Stimulated activated CD8-positive, alpha-beta memory T cell treated with anti-CD3 and anti-CD28 coated beads, Interleukin-12 subunit alpha, Interleukin-12 subunit beta, amount 100 ng/mL, for 4 hours (primary cell): ENCODE measurements at places on chromosomes 1 and 21.

GRCh38 chr1:197066719-197067456, at the start of gene F13B:
TSS of gene F13B (minus strand) at chr1:197067260. CDS start at chr1:197067223, 37 bp downstream.
- DNase-seq, result no peak

- no peak for DNase-seq
These were observed 36.9 kb upstream of the IFI16 start for GRCh38 chr1:158972841-158973240.

- no peak for DNase-seq
These were observed 92.2 kb upstream of the ZBTB40 start for GRCh38 chr1:22359427-22359826.

GRCh38 chr1:22749503-22749902, 38.9 kb downstream of the EPHB2 start:
- no peak for DNase-seq

DNA sequence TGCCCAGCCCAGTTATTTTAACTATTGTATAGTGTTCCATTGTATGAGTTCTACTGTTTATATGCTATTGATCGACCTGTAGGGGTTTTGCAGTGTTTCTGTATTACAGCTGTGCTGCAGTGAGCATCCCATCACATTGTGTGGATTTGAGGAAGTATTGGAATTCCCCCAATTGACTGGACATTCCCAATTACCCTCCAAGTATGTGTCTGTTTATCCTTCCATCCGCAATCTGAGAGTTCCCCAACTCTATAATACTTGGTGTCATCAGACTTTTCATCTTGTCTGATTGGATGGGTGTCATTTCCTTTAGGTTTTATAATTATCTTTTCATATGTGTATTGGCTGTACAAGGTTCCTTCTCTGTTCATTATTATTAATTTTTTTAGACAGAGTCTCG, 27.8 kb downstream of the PSEN2 start:
- DNase-seq, result no peak

GRCh38 chr1:31476891-31477846, 64.2 kb downstream of the SERINC2 start:
- DNase-seq, result no peak

GRCh38 chr1:193677874-193678273, 491.5 kb upstream of the B3GALT2 start:
- no peak for DNase-seq

DNA sequence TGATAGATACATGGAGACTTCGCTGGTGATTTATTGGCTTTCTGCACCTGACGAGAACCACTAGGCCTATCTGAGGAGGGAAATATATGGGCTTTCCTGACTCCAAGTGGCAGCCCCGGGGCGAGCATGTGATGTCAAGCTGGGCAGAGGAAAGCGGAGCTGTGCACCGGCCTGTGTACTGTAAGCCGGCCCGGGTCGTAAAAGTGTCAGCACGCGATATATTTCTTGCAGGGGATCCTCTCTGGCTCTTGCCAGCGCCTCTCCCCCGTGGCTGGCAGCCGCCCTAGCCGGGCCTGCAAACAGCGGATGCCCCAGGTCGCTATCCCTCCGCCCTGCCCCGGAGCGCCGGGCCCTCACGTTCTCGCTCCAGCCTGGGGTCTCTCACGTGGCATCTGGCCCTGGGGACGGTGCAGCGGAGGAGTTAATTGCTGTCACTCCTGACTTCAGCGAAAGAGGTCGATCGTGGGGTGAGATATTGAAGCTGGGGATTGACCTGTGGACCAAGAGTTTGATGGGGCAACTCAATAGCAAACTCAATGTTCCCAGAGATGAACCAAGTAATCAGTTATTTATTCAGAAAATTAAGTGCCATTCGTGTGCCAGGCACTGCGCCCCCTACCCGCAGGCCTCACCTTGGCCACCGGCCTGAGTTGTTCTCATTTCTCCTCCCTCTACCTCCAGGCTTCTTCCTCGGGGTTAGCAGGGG, 41.0 kb upstream of the HAO2 start:
- peak; percentile 1 for DNase-seq

DNA sequence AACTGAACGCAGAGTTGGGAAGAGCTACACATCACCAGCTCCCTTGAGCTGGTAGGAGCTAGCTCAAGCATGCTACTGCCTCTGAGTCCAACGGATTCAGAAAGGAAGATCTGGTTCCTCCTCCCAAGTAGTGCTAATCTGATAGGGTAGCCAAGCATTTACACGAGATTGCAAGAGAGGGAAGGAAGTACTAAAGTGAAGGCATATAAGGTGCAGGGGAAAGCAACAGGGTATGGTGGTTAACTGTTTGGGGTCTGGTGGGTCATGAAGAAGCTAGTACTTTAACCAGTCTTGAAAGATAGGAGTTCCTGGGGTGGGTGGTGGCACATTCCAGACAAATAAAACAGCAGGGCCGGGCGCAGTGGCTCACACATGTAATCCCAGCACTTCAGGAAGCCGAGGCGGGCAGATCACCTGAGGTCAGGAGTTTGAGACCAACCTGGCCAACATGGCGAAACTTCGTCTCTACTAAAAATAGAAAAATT, 20.2 kb upstream of the ZNF436 start:
- no peak for DNase-seq

GRCh38 chr1:234954613-234955012, 174.0 kb downstream of the TOMM20 start:
- no peak for DNase-seq

- no peak for DNase-seq
These were observed 516.6 kb downstream of the SMYD3 start for GRCh38 chr1:245990315-245991022.

GRCh38 chr1:26794391-26794790, 6.6 kb downstream of the PIGV start:
- no peak for DNase-seq

- DNase-seq, result no peak
These were observed 42.5 kb downstream of the WDR4 start for GRCh38 chr21:42836767-42837301.

DNA sequence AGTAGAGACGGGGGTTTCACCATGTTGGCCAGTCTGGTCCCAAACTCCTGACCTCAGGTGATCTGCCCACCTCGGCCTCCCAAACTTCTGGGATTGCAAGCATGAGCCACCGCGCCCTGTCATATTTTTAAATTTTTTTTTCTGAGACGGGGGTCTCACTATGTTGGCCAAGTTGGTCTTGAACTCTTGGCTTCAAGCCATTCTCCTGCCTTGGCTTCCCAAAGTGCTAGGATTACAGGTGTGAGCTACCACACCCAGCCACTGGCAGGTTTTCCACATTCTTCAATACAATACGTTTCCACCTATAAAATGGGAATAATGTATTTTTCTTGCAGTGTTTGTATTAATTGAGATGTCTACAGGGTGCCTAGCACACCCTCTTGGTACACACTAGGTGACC, 3.4 kb upstream of the LEFTY1 start:
- no peak for DNase-seq

DNA sequence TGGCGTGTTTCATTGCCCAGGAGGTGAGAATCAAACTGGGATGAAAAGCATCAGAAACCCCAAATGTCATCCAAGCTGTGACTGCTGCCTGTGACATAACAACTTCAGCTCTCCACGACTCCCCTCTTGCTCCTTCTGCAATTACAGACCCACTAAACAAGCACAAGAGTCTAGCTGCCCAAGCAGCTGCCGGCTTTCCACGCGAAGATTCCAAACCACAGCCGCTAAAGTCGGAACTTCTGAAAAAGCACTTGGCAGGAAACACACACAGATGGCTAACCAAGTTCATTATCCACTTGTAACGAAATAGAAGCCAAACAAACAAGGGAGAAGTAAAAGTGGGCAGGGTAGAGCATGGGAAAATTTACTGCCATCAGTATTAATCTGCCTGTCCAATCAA, 198.1 kb downstream of the SLC35F3 start:
- no peak for DNase-seq

GRCh38 chr1:232599178-232600041, 30.5 kb downstream of the SIPA1L2 start:
- DNase-seq, result no peak

DNA sequence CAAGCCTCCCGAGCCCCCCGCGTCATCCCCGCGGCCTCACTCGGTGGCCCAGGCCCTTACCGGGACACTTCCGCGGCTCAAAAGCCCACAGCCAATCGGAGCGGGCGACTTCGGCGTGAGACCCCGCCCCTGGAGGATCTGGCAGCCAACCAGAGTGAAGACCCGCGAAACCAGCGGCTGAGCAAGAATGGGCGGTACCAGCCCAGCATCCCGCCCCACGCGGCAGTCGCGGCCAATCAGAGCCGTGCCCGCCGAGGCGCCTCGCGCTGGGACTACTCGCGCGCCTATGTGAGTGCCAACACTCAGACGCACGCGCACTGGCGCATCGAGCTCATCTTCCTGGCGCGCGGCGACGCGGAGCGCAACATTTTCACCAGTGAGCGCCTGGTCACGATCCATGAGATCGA, 22.5 kb downstream of the DISP3 start:
- no peak for DNase-seq

DNA sequence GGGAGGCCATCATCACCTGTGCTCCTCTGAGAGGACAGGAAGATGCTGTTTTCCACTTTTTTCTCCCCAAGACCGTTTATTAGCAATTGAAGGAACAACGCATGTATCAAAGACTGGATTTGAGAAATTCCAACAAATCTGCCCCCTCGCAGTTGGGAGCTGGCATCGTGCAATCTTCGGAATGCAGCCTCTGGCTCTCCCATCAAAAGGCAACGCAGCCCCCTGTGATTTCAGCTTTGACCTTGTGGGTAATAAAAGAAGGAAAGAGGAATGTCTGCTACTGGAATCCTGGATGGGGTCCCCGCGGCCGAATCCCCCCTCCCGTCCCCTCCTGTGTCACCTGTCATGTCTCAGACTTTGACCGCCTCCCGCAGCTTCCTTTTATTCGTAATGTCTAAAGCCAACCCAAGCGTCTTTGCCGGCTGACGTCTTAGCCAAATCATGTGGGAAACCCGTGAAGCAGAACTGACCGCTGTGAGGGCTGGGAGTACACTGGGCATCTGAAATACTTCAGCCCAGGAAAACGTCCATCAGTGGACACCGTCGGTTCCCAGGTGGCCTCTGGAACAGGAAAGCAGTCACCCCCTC, 101.5 kb downstream of the WDR4 start:
- no peak for DNase-seq

GRCh38 chr21:26888256-26888655, 43.0 kb upstream of the ADAMTS1 start:
- no peak for DNase-seq

DNA sequence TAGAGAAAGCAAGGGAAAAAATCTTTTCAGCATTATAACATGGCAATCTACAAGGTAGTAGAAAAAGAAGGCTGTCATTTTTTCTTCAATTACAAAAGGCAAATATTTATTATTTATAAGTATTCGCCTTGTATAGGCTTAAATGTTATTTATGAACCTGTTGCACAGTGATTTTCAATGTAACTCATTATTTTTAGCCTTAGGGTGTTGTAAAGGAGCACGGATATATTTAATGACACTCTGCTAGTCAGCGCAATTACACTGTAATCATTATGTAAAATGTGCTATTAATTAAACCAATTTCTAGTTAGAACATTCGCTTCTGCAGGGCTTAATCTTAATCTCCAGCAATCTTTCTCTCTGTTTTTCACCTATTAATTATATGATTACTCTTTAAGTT, 145.0 kb downstream of the ATG4C start:
- no peak for DNase-seq

DNA sequence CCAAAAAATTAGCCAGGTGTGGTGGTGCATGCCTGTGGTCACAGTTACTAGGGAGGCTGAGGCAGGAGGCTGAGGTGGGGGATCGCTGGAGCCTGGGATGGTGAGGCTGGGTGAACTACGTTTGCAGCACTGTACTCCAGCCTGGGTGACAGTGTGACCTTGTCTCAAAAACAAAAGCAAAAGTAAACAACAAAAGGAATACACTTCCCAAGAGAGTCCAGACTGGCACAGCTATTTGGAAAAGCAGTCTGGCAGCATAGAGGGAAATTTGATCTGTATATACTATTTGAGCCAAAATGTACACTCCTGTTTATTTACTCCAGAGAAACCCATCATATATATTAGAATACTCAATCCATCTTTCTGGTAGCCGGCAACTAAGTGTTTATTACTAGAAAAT, 107.0 kb upstream of the HMCN1 start:
- no peak for DNase-seq

DNA sequence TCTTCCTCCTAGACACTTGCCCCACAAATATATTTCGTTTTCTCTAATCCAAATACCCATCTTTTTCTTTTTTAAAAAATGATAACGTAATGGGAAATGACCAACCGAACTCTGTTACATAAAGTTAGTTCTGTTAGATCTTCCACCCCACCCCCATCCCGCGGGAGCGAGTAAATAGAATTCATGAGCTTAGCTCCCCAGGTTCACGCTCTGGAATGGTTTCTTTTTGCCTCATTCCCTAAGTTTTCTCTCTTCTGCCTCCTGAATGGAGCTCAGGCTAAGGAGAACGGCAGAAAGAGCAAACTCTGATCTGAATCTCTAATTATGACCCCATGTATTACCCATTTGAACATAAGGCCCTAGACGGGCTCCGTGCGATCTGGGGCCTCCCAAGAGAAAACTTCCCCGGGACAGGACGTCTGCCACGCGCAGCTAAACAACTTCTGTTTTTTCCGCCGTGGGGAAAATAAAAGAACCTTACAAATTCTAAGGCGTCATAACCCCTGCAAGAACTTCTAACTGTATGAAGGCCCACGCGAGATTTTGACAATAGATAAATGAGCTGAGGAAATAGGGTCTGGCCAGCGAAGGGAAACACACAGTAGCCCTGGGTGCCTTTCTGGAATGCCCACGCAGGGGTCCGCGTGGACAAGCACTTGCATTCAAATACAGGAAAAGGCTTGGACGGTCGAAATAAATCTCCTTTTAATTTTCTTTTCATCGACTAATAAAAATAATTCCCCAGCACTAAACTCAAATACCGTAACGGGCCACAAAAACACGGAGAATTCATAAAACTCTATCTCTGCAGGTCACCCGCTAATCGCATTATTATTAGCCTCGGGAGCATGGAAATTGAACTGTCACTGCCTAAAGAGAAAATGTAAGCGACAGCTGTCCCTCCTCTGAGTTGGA, 2.2 kb downstream of the TBX15 start:
- DNase-seq, result no peak

GRCh38 chr1:201703621-201704438, 125.1 kb upstream of the IPO9 start:
- DNase-seq, result peak; percentile 19

DNA sequence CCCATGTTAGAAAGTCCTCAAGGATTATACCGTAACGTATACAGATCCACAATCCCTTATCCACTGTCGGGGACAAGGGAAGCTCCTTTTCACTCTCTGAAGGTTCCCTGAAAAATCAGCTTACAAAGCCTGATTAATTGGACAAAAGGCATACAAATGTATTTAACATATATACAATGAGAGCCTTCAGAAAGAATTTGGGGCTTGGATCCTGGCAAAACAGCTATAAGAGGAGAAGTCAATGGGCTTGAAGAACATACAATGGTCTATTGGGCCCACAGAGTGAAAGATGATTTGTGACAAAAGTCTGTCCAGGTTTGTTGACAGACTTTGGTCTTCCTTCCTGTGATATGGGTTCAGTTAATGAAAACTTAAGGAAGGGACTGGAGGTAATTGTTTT, 10.7 kb downstream of the TACSTD2 start:
- DNase-seq, result no peak
